ENCODE measurements at places on chromosomes 3 and 15.

GRCh38 chr3:52126036-52126435 is 28.2 kb downstream of the POC1A start:
- no peak for DNase-seq

DNA sequence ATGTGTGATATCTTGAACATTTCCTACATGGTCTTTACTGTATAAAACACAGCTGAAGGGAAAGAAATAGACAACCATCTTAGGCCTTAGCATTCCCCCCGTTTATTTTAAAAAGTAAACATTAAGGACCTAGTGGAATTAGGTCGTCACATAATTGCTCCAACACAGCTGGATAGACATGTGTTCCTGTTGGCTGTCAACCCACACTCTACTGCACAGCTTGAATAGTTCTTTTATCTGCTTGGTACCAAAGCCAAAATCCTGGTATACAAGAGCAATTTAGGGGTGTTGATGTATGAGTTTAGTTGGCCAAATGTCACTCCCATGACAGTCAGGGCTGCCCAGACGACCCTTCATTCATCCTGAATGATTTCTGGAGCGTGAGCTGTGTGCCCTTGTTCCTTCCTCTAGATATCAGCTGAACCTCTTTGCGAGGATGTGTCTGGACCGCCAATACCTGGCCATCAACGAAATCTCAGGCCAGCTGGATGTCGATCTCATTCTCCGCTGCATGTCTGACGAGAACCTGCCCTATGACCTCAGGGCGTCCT is 179.7 kb downstream of the ITPR1 start:
- no peak for DNase-seq

- DNase-seq, result no peak
These were observed 546 bp downstream of the TRIM59 start for GRCh38 chr3:160448845-160449635.

DNA sequence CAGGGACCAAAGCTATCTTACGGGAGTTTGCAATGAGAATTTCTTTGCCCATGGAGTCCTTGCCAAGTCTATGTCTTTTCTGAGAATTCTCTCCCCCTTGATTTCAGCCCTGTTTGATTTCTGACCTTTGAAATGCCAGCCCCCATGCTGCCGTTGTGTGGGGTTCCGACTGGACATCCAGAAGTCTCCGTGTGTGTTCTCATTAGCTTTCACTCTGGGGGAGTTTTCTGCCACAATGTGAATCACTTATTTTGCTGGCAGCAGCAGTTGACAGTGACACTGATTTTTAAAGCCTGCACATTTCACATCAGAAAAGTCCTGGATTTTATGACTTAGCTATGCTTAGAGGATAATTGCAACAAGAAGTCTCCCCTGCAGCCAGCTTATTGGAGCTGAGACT is 98.4 kb upstream of the CTDSPL start:
- DNase-seq, result no peak

DNA sequence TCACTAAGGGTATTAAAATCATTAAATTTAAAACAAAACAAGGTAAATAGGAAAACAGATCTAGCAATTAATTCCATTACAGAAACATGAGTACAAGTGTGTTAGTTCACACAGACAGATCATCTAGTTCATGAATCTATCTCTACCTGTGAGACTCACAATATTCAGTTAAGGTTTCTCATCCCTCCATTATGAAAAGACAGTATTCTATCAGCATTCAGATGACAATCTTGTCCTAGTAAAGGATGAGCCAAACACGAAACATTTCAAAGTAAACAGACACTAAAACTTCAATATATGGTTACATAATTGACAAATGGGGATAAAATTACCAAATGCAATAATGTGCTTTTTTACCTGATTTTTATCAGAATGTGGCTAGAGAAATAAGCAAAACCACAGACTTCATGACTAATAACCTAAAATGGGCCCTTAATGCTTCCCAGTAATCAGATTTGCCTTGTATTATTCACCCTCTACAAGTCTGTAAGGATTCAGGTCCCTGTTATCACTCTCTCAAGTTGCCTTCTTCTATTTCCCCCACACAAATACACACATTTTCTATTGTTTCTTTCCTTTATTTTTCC is 126.8 kb downstream of the DLG1 start:
- no peak for DNase-seq

DNA sequence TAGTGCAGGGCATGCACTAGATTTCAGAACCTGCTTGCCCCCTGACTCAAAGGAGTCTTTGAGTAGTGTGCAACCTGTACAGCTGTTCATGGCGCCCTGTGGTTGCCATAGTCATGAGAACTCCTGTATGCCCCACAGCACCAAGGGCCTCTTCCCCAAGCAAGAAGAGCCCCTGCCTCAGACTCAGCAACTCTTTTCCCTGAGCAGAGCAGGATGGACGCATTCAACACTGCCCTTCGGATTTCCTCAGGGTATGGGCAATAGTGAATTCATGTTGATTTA is 89.7 kb upstream of the KLF13 start:
- no peak for DNase-seq

GRCh38 chr3:16692486-16693344 is 87.5 kb upstream of the DAZL start:
- no peak for DNase-seq

- no peak for DNase-seq
These were observed at the start of gene GP5 for GRCh38 chr3:194399166-194399565. Gene GP5 (minus strand): TSS chr3:194399266. CDS start chr3:194398282, 984 bp downstream.

GRCh38 chr3:10137178-10137577 is 4.4 kb upstream of the VHL start:
- DNase-seq, result no peak

DNA sequence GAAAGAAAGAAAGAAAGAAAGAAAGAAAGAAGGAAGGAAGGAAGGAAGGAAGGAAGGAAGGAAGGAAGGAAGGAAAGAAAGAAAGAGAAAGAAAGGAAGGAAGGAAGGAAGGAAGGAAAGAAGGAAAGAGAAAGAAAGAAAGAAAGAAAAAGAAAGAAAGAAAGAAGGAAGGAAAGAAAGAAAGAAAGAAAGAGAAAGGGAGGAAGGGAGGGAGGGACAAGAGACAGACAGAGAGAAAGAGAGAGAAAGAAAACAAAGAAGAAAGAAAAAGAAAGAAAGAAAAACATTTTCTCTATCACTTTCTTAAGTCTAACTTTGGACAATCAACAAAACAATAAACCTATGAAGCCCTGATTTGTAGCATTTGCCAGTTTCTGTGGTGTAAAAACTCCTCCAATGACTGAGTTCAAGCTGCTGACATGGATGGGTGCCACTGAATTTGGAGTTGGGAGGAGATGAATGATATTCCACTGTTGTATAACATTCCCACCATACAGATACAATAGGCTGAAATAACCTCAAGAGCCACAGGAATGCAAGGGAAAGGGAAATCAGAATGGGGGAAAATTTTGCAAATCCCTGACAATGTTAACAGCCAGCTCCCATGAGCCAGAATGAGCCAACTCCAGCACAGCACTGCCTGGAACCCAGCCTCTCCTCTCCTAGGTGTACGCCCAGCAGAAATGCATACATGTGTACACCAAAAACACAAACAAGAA is 15.0 kb upstream of the RTP3 start:
- DNase-seq, result no peak

DNA sequence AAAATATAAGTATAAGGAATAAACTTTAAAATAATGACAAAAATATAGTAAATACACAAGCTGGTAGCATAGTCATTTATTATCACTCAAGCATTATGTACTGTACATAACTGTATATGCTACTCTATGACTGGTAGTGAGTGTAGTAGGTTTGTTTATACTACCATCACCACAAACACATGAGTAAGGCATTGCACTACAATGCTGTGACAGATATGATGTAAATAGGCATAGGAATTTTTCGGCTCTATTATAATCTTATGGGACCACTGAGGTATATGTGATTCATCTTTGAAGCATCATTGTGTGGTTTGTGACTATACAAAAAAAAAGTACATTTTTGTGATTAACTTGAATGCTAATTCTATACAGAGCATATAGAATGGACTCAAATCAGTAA is 35.3 kb upstream of the FBN1 start:
- no peak for DNase-seq

- DNase-seq, result peak; percentile 83
These were observed 29.8 kb downstream of the SLC6A6 start for GRCh38 chr3:14431917-14432834.

- DNase-seq, result no peak
These were observed 832 bp downstream of the NR2E3 start for GRCh38 chr15:71811036-71811736.
